Esophagus mucosa (tissue), 1 donor: ENCODE measurements at places on chromosomes 7 and 10.

GRCh38 chr10:106450966-106451365, 713.5 kb downstream of the SORCS1 start:
- no peak for ATAC-seq

DNA sequence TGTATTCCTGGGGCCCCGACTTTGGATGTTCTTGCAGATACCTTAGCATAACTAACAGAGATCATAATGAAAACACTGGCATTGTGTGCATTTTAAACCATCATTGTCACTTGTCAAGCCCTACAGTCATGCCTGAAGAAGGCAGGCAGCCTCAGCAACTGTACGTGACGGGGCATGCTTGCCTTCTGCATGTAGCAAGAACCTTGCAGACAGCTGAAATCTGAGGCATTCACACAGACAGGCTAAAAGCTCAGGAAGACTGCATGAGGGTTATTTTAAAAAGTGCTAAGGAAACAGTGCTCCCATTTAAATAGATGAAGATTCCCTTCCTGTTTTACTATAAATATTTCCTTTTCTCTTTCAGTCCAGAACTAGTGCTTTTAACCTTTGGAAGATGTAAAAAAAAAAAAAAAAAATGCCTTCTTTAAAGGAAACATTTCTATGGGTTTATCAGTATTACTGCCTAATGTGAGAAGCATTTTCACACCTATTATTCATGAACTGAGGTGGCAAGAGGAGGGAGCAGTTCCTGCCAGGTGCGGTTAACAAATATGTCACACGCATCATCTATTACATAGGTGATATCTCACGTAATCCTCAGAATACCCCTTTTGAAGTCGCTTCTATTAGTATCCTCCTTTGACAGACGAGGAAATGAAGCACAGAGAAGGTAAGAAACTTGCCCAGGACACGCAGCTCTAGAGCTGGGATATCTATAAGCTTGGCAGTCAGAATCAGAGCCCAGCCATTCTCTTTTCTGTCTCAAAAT, 88.1 kb downstream of the PRKCQ start:
- peak; percentile 85 for ATAC-seq

- peak; percentile 81 for ATAC-seq
Observed at GRCh38 chr10:24851629-24852028, 100.8 kb downstream of the PRTFDC1 start.

DNA sequence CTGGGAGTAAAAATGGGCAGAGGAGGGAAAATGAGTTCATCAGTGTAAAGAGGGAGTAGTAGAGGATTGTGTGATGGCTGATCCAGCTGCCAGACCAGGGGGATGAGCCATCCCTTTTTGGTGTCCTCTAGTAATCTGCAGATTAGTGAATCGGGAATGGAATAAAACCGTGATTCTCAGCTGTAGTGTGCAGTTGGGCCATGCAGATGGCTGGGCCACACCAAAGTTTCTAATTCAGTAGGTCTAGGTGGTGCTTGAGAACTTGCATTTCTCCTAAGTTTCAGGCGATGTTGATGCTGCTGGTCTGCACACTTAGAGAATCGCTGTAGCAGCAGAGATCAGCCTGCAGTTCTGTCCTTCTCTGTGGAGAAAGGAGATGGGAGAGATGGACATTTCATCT, 22.7 kb downstream of the PDCD11 start:
- no peak for ATAC-seq

DNA sequence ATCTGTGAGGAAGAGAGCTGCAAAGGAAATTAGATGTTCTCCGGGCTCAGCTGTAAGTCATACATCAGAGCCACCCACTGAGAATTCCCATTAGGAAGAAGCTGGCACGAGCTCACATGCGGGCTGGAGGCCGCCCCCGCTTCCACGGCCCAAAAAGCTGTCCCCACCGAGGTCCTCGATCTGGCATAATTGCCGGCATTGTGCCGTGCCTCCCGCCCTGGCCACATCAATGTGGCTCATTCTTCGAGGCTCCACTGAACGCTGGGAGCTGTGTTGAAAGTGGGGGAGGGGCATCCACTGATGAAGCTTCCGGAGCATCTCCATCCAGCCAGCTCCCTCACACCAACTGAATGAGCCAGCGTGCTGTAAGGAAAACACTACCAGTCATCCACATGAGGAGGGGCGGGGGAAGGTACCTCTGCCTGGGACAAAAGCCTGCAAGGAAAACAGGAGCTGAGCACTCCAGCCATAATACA, 173.1 kb downstream of the PTPRN2 start:
- no peak for ATAC-seq

DNA sequence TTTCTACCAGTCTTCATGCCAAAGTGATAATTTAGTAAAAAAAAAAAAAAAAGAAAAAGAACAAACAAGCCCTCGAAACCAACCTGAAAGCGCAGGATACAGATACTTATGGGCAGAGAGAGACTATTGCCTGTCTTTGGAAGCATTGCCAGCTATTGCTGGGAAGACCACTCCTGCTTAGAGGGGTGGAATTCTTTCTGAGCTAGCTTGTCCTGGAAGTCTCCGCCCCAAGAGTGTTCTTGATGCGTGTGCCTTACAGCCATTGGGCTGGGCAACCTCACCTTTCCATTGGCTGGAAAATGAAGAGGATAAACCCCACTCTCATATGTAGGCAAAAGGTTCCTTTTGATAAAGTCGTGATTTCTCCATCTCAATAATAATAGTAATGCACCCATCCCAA, 19.9 kb upstream of the INSYN2A start:
- no peak for ATAC-seq
